ENCODE measurements at places on chromosomes 13 and 19. TPM values are rescaled to one million over a fixed set of nuclear protein-coding genes. Genes with fewer than 3 reads are reported as not detected.

Gene TEX29
- not detected for total RNA-seq

Gene TMED1
- total RNA-seq = 34.1 TPM

Gene B3GNT3
- 1.2 TPM for total RNA-seq

Gene ZNF763
- 15.9 TPM for total RNA-seq
